NCI-H460 (cell line): ENCODE measurements at places on chromosomes 5 and 9.
A peak's percentile ranks its signal among the peaks of the same experiment; 100 is the strongest.

DNA sequence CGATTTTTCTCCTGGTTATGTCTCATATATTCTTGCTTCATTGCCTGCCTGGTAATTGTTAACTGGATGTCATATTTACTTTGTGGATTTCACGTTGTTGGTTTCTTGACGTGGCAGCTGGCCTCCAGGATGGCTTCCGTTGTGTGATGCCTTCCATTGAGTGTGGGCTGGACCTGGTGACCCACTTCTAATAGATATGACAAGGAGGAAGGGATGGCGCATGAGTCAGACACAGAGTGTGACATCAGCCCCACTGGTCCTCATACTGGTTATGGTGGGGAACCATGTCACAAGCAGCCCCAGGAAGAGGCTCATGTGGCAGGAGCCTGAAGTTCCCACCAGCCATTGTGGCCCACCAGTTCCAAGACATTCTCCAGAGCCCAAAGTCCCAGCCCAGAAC, 6.4 kb upstream of the PAEP start:
- peak; percentile 80 for DNase-seq

- DNase-seq, result peak; percentile 36
Measured at GRCh38 chr9:95726756-95727155, 148.7 kb upstream of the ERCC6L2 start.

DNA sequence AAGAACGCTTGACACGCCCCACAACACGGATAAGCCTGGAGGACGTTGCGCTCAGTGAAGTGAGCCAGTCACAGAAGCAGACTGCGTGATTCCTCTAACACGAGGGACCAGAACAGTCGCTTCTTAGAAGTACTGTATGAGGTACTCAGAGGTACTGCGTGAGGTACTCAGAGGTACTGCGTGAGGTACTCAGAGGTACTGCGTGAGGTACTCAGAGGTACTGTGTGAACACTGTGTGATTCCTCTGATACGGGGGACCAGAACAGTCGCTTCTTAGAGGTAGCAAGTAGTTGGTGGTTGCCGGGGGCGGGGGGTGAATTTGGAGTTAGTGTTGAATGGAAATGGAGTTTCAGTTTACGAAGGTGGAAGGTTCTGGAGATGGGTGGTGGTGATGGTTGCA, 5.8 kb downstream of the NDUFS6 start:
- no peak for DNase-seq

- no peak for DNase-seq
Measured at GRCh38 chr5:66981266-66982055, 215.1 kb downstream of the CD180 start.

- no peak for DNase-seq
Measured at GRCh38 chr9:2785060-2785950, 58.6 kb downstream of the PUM3 start.

- DNase-seq, result no peak
Measured at GRCh38 chr5:151569132-151570046, 21.7 kb downstream of the FAT2 start.

GRCh38 chr9:135864447-135865049, 42.8 kb downstream of the CAMSAP1 start:
- DNase-seq, result peak; percentile 41

DNA sequence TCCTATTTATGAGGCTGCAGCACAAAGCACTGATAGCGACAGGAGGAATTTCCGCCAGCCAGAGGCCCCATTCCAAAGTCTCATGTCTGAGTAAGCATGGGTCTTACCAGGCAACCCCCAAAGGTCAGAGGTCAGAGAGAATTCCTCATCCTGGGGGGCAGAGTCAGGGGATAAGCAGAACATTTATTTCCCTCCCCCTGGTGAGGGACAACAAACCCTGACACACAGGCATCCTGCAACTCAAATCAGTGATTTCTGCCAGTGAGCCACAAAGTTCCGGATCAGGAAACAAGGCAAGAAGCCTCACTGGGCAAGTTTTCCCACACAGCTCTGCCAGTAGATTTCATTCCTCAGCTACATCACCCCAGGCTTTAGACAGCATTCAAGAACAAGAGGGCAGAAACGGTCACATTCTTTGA, 37.0 kb downstream of the ADAMTS12 start:
- no peak for DNase-seq

DNA sequence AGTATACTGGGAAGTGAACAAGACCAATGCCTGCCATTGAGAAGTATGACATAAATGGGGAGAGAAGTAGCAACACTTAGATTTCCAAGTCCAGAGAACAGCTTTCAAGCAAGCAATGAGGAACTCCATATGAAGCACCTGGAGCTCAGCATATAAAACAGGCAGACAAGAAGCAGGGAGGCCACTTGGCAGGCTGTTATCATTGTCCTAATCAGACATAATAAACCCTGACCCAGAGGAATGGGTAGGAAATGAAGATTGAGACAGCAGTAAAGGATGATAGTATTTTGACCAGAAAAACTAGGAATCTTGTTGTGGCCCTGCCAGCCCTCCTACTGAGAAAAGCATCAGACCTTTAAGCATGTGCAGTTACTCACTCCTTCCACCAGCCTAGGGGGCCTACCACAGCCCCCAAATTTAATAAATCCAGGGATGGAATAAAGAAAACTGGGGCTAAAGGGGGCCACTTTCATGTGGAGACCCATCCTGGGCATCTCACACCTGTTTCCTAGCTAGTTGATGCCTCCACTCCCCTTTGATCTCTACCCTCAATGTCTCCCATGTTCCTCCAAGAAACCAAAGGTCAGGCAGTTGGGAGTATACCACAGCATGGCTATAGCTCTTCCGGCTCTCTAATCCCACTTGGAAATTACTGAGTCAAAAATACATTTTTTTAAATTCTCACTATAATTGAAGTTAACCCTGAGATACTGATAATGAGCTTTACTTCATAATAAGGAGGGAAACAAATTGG, 135.1 kb downstream of the SIL1 start:
- no peak for DNase-seq

DNA sequence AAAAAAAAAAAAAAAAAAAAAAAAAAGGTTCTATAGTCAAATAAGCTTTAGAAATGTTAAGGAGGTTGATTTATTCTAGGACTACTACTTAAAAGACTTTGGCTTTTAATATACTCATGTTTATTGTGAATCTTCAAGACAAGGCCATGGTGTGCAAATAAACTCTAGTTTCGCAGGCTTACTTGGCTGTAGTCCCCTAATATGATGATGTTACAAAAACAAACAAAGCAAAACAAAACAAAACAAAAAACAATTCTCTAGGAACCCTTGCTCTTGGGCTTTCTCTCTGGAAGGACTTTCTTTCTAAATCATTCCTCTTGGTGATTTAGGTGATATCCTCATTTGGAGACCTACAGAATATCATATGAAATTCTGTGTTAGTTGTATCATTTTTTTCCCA, 172.0 kb downstream of the GDNF start:
- DNase-seq, result no peak

GRCh38 chr5:6264394-6264793, 114.0 kb downstream of the MED10 start:
- DNase-seq, result no peak

DNA sequence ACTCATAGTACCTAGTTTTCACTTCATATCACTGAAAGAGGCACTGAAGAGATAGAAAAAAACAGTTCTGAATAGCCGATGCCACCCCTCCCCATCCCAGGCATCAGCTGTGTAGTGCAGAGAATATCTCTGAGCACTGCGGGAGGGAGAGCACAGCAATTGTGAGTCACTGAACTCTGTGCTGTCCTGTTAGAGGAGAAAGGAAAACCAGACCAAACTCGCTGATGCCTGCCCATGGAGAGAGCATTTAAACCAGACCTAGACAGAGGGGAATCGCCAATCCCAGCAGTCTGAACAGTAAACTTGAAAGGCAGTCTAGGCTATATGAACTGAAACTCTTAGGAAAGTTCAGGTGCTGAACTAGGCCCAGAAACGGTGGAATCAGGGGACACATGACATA, 120.1 kb upstream of the SLC30A5 start:
- DNase-seq, result no peak

GRCh38 chr9:18531136-18532065, 57.4 kb downstream of the ADAMTSL1 start:
- no peak for DNase-seq

- DNase-seq, result no peak
Measured at GRCh38 chr9:71245651-71246050, 124.2 kb upstream of the TRPM3 start.

DNA sequence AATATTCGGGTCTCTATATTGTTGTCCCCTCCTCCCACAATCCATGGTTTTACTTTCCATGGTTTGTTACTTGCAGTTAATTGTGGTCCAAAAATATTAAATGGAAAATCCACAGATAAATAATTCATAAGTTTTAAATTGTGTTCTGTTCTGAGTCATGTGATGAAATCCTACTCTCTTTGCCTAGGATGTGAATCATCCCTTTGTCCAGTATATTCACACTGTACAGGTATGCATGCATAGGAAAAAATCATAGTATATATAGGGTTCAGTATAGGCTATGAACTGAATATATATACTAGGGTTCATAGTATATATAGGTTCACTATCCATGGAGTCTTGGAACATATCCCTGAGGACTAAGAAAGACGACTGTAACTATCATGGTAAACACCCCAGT, 19.6 kb downstream of the INSYN2B start:
- no peak for DNase-seq

DNA sequence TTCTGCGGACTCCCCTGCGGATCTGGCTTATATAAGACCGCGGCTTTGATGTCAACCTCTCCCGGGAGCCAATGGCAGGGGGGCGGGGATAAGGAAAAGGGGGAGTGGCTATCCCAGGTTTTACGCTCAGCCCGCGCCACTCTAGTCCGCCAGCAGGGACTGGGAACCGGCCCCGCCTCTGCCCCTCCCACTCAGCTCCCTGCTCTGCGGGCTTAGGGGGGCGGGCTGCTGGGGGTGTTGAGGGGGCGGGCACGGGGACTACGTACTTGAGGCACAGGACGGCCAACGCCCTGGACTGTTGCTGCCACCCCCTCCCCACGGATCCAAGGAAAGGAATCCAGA, at the start of gene HAND1:
HAND1 (minus strand) TSS at position 4 of the 342 bp plus-strand sequence. CDS start 219 bp downstream, outside the sequence.
- peak; percentile 42 for DNase-seq

DNA sequence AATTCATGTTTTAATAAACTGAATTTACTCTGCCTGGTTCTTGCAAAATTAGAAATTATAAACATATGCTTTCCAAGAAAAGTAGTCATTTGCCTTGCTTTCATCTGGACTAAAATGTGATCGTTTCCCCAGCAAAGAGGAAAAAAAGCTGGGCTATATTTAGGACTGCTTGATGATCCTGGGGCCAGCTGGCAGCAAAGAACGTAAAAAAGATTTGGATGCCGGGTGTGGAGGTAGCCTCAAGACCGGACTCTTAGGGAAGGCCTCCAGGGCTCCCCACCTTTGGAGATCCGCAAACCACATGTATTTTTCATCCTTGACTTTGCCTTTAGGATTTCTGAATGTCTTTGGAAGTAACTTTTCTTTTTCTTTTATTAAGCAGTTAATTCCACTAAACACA, 156.1 kb upstream of the SEMA6A start:
- DNase-seq, result no peak

DNA sequence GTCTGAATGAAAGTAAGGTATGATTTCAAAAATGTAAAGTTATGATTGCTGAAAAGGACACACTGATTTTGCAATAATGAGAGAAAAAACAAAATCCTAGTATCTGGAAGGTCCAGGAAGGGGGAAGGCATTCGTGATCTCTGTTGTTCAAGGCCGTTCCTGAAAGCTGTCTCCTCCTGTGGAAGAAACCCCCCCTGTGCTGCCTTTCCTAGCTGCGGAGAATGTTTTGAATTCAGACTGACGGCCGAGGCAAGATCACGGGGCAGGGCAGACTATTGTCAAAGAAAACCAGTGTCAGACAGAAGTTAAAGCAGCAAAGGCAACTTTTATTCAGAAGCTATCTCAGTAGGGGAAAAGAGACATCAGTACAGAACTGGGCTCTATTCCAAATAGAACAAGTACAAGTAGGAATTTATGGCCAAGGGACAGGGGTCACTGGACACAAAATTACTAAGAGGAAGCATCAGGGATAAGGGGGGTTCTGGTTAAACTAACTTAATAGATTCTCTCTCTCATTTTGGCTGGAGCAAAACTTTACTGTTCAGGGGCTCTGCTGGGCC, 61.9 kb upstream of the IGFBPL1 start:
- no peak for DNase-seq

DNA sequence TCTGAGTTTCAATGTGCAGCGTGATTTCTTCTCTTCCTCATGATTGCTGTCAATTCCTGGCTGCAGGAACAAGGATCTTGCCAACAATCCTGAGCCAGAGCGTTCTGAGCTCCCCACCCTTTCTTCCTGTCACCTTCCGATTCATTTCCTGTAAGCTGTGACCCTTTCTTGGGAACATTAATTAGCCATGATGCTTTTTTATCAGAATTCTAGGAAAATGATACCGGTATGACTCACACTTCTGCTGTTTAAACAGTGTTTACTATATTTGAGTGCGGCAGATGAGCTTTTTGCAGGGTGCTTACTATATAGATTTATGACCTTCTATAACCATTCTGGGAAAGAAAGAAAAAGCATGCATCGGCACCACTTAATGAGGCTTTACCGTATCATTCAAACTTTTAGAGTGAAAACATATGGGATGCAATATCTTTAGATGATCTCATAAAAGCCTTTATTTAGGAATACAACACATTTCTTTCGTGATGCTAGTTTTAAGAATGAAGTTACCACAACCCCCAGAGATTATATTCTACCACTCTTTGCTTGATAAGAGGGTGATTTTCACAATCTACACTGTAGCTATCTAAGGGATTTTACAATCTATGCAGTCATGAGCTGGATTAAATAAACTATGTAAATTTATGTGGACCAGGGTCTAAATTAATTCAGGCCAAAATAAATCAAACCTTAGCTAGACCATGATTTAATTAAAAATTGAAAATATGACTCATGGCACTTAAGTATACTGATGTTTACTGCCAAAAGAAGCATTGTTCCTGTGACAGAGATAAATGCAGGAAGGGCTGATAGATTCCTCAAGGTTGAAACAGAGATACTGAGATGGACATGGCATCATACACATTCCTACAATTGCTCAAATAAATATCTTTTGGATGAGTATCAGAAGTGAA, 38.0 kb upstream of the OSMR start:
- DNase-seq, result peak; percentile 18
